Epithelial cell of alveolus of lung (primary cell): ENCODE measurements at places on chromosomes 3 and 15. TPM values are rescaled to one million over a fixed set of nuclear protein-coding genes. Genes with fewer than 3 reads are reported as not detected.

TRH gene
- total RNA-seq, result not detected in 2 replicates

RPS17 gene
- total RNA-seq, result 3,337 and 3,513 TPM in 2 replicates

ARGFX gene
- not detected in 2 replicates for total RNA-seq

GOLGA8J gene
- total RNA-seq, result not detected in 2 replicates

GPR160 gene
- total RNA-seq, result 0.39 TPM in 1 of 2 replicates, not detected in the other

LIPH gene
- under 0.01 and 0.78 TPM in 2 replicates for total RNA-seq

LSAMP gene
- 1.6 and 16.1 TPM in 2 replicates for total RNA-seq

CFAP100 gene
- total RNA-seq, result not detected in 2 replicates

RYK gene
- 45.4 and 60.2 TPM in 2 replicates for total RNA-seq

TMCO5A gene
- total RNA-seq, result not detected in 2 replicates

TMIE gene
- total RNA-seq, result 7.3 TPM in 1 of 2 replicates, not detected in the other

ZBBX gene
- total RNA-seq, result not detected in 2 replicates

TSPAN3 gene
- 150 and 311 TPM in 2 replicates for total RNA-seq
